Activated T-cell treated with anti-CD3 and anti-CD28 coated beads, Interleukin-2, amount 50 U/mL, for 1 hour (primary cell): ENCODE measurements at places on chromosomes 11 and 22.

GRCh38 chr22:34761111-34761510 is 304.8 kb upstream of the ISX start:
- DNase-seq, result no peak

DNA sequence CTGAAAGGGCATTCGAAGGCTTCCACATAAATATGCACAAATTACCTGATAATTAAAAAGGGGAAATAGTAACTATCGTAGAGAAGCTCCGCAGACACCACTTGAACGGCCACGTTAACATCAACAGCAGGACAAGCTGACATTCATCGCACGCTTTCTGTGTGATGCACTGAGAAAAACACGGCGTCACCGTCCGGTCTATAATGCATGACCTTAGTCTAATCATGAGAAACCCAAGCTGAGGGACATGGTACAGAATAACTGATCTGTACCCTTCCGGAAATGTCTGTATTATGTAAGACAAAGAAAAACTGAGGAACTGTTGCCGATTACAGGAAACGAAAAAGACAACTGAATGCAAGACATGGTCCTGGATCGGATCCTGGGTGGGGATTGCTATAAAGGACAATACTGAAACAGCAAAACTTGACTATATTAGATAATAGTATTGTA is 678 bp upstream of the RANGAP1 start:
- peak; percentile 51 for DNase-seq

- no peak for DNase-seq
Observed at GRCh38 chr11:111494040-111494439, 18.1 kb downstream of the BTG4 start.

- DNase-seq, result no peak
Observed at GRCh38 chr22:28963362-28963761, 80.0 kb downstream of the ZNRF3 start.

DNA sequence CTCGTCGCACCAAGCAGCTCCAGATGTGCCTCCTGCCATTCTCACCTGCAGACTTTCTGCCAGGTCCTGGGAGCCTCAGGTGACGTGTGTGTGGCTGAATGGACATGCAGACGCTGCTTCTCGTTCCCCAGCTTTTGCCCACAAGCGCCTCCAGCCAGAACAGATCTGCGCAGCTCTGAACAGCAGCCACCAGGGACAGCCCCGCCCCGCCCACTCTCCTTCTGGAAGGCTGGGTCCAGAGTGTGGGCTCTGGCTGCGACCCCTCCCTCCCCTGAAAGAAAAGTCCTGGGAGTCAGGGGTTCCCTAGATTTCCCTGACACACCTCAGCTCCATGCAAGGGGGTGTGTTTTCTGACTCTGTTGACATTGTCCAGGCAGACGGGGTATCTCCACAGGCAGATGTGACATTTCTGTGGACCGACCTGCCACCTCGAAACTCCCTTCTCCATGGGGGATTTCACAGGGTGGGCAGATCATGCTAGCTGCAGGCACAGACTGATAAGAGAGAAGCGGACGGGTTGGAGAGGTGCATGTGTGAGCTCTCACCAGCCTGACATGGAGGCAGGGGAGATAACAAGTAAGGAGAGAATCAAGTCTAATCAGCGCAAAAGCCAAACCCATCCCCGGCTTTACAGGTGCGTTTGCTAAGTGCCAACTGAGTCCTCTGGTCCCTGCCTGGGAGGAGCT is 19.8 kb downstream of the SLCO2B1 start:
- DNase-seq, result no peak

GRCh38 chr11:122802876-122803275 is 35.4 kb upstream of the CRTAM start:
- DNase-seq, result no peak

DNA sequence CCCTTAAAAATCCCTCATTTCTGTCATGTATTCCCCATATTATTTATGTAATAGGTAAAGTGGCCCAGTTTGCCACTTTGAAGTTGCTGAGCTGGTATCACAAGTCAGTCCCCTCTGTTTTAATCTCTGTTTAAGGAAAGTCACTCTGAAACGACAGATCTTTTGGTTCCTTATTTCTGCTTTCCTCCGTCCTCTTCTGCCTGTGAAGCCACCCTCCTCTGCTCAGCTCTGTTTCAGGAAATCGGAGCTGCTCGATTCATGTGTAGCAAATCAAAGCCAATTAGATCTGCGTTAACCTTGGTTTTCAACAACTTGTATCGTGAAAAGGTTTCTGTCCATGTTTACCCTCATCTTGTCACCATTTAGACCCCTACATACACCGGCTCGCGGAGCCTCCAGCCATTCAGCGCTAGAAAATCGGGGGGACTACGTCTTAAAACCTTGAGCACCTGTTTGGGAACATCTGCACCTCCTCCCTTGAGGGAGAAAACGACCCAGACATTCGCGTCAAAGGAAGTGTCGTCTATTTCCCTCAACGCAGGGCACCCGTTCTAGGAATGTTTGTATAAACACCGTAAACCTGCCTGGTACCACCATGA is 576 bp upstream of the SC5D start:
- DNase-seq, result no peak

DNA sequence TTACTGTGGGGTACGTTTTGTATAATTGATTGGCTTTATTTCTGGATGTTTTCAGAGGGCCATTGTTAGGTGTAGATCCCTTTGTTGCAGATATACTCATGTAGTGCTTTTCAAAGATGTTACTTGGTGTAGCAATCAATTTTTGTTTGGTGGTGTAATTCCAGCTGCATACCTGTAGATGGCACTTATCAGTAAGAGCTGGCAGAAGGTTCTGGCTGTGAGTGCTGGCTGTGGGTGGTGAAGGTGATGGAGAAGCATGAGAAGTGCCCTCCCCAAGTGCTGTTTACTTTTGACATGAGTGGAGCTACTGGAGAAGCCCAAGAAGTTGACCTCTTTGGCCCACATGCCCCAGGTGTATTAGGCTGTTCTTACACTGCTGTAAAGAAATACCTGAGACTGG is 1074.9 kb downstream of the FAM181B start:
- no peak for DNase-seq

GRCh38 chr11:32478277-32478731 is 43.0 kb upstream of the WT1 start:
- DNase-seq, result no peak

GRCh38 chr22:46021577-46021976 is 44.6 kb upstream of the WNT7B start:
- DNase-seq, result no peak

GRCh38 chr11:83115551-83115950 is 41.4 kb upstream of the PCF11 start:
- no peak for DNase-seq

DNA sequence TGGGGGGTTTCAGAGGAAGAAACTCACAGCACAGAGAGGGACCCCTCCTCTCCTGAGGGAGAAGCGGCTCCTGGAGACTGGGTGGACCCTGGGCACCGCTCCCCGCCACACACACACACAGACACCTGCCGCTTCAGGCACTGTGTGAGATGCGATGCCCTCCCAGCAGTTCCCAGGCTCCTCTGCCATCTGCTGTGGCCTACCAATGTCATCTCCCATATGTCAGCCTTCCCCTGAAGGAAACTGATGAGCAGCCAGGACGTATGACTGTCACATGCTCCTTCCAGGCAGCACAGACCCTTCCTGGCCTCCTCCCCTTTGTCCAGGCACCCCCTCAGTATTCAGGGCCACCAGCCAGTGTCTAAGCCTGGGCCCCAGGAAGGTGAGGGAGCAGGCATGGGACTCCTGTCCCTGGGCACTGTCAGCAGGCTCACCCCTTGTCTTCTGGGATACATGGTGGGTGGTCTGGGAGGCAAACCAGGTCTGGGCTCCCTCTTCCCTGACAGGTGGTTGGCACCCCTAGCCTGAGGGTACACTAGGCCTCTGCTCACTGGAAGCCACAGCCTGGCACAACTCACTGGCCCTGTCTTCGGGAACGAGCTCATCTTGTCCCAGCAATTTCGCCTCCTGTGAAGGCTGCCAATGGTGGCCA is 11.8 kb upstream of the BCR start:
- no peak for DNase-seq

DNA sequence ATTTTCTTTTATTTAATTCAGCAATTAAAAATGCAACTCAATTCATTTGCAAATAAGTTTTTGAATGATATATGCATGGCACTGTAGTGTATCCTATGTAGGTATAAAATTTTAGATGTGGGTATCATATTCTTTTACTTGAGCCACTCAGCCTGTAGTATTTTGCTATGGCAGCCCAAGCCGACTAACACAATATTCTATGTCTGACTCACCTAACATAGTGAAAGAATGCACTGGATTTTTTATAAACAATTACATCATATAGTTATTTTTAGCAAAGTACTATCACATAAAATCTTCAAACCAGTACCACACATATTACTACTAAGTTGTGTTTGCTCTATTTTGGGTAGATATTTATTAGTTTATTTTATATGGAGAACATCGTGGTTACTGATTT is 21.9 kb upstream of the GRIA4 start:
- DNase-seq, result no peak

GRCh38 chr11:67211656-67212436 is 54.4 kb upstream of the GRK2 start:
- DNase-seq, result no peak

DNA sequence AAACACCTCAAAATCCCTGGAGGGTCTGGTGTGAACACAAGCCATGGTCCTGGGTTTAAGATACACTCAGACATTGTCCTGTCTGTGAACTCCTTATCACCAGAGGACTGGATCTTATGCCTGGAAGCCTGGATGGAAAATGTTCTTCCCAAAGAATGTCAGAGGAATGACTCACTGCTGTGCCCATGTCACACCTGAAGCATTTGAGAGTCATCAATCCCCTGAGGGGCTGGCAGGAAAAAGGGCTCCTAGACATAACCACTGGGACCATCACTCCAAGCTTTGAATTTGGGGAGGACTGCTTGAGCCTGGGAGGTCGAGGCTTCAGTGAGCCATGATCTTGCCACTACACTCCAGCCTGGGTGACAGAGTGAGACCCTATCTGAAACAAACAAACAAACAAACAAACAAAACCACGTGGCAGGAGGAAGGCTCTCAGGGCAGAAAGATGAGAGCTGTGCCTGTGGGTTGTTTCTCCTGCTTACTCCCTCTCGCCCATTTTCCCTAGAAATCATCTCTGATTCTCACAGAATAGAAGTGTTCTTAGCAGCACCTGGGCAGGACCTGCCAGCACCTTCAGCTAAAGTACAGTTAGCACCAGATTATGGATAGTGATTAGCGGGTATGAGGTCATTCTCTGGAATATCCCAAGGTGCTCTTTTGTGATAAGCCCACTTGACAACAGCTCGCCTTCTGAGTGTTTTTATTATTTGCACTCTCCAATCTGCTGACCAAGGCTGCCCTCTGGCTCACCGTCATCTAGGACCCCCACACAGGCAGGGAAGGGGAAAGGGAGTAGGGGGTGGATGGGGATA is 11.9 kb upstream of the PRG2 start:
- no peak for DNase-seq

GRCh38 chr22:32533265-32534111 is 58.9 kb downstream of the FBXO7 start:
- no peak for DNase-seq

DNA sequence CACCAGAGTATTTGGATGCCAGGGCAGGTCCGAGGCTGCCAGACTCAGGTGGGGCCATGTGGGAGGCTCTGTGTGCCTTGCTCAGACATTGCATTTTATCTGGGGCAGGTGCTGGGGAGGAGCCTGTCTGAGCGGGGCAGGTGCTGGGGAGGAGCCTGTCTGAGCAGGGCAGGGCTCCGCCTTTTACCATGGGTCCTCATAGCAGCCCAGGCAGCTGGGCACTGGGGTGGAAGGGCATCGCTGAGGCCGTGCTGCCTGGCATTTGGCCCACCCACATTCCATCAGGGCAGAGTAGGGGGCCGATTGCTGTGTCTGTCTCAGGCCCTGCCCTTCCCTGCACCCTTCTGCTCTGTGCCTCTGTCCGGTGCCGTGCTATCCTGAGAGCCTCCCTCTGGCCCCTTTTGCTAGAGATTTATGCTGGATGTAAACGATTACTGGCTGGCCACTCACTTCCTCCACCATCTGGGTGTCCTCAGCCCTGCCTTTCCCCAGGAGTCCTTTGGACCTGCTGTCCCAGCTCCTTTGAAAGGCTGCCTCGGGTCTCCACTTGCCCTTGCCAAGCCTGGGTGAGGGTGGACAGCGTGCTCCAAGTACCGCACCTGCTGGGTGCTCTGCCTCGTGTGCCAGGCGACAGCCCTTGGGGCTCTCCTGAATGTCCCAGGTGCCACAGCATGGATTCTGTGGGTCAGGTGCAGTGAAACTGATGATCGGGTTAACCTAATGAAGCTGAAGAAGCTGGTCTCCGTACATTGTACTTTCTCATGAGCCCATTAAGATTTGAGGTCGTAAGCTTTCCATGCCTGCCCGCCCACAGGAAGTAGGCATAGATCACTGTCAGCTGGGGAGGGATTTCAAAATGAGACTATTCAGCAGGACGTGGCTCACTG is 281.6 kb downstream of the TBC1D22A start:
- no peak for DNase-seq
